Suprapubic skin (tissue), 4 donors: ENCODE measurements at places on chromosomes 12 and 14. TPM values are rescaled to one million over a fixed set of nuclear protein-coding genes. Genes with fewer than 3 reads are reported as not detected.

KRT74 gene
- 44.4 TPM for total RNA-seq

NOXRED1 gene
- total RNA-seq = 0.38 TPM

LTBP2 gene
- total RNA-seq = 30.6 TPM

SERPINA3 gene
- 91.4 TPM for total RNA-seq

RNASE7 gene
- total RNA-seq = 10.3 TPM

YARS2 gene
- 22.1 TPM for total RNA-seq

PLEKHG7 gene
- not detected for total RNA-seq

KLRD1 gene
- 1.1 TPM for total RNA-seq

B4GALNT3 gene
- total RNA-seq = 66.2 TPM

RFLNA gene
- total RNA-seq = 0.38 TPM

KRT75 gene
- total RNA-seq = 14.6 TPM

PKP2 gene
- total RNA-seq = 6.4 TPM

ASCL1 gene
- not detected for total RNA-seq

GPR137C gene
- 0.17 TPM for total RNA-seq

SLC6A15 gene
- 5.9 TPM for total RNA-seq

OR6C2 gene
- 1.3 TPM for total RNA-seq

ALDH1L2 gene
- 3.3 TPM for total RNA-seq

GRCh38 chr14:64569138-64569631 is 19.4 kb downstream of the PPP1R36 start:
- peak overlapping the region; percentile 43 for H3K27ac ChIP-seq
- peak; percentile 73 for DNase-seq
- H3K27me3 ChIP-seq = no peaks in the 10 kb centered on the region
- H3K4me3 ChIP-seq = no peak overlapping the region

- peaks cover 35% of the 10 kb centered on the region for H3K4me1 ChIP-seq
- peaks cover 8% of the 10 kb centered on the region for H3K36me3 ChIP-seq
- no peaks in the 10 kb centered on the region for H3K27me3 ChIP-seq
- no peak overlapping the region for H3K4me3 ChIP-seq
- DNase-seq = no peak
These were observed 60.0 kb downstream of the PPP2R5C start for GRCh38 chr14:101821528-101821927.

- H3K4me3 ChIP-seq = no peak overlapping the region
- H3K4me1 ChIP-seq = peaks cover 27% of the 10 kb centered on the region
- peak overlapping the region; percentile 82 for H3K27ac ChIP-seq
These were observed 54.3 kb upstream of the PPP2R5C start for GRCh38 chr14:101707068-101707842.

DNA sequence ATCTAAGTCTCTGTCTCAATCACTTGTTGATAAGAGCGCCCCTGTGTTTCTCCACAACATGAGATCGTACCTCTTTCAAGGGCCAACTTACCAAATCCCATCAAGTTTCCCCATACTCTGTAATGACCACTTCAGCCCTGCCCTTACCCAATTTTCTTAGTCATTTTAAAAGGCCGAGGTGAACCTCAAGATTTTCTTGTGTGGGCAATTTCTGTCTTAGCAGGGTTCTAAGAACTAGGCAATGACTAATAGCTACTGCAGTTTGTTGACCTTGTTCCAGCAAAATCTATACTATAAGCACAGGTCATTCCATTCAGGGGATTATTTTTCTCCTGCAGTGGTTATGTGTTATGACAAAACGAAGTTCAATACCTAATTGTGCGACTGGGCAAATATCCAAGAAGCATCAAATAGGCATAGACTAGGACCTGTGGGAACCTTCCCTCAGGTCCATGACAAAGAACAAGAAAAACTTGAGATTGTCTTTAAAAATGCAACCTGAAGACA is 359.8 kb downstream of the PCNX1 start:
- no peak overlapping the region for H3K4me3 ChIP-seq
- H3K4me1 ChIP-seq = no peaks in the 10 kb centered on the region
- H3K36me3 ChIP-seq = no peaks in the 10 kb centered on the region
- no peak overlapping the region for H3K27ac ChIP-seq

- no peak for DNase-seq
- H3K36me3 ChIP-seq = no peaks in the 10 kb centered on the region
- no peak overlapping the region for H3K4me3 ChIP-seq
- H3K27ac ChIP-seq = no peak overlapping the region
These were observed 26.5 kb upstream of the PPP1R12A start for GRCh38 chr12:79961411-79961810.

DNA sequence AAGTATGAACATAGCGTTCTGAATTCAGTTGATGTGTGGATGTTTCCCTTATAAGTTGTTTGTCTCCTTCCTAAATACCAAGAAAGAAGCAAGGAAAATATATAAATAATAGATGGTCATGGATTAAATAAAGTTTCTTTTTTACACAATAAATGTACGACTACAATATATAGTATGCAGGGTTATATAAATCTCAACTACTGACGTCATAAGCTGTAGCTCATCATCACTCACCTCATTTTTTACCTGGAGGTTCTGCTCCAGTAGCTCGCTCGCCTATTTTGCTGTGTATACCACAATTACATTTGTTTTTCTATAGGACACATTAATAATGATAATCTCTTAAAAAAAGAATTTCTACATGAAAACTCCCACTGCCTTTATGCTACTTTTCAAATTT is 109.5 kb downstream of the NTS start:
- H3K27ac ChIP-seq = no peak overlapping the region
- no peak overlapping the region for H3K4me3 ChIP-seq
- no peaks in the 10 kb centered on the region for H3K4me1 ChIP-seq
- no peak for DNase-seq

DNA sequence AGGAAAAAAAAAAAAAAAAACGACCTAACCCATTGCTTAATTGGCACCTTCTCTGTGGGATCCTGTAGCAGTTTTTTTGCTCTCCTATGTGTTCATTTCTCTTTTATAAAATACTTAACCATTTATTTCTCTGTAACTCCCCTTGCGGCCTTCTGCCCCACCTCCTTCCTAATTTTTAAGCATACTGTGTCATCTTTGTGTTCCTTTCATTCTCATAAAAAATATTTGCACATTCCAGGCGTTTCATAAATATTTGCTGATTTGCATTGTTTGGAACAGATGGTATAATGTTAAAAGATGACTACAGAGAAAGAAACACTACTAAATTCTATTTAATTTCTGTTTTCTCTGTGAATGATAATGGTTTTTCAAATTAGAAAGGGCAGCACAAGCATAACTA is 77.9 kb downstream of the NPAS3 start:
- no peak overlapping the region for H3K4me3 ChIP-seq
- no peaks in the 10 kb centered on the region for H3K27me3 ChIP-seq
- no peak overlapping the region for H3K27ac ChIP-seq
- DNase-seq = no peak
- no peaks in the 10 kb centered on the region for H3K36me3 ChIP-seq
- H3K4me1 ChIP-seq = no peaks in the 10 kb centered on the region

DNA sequence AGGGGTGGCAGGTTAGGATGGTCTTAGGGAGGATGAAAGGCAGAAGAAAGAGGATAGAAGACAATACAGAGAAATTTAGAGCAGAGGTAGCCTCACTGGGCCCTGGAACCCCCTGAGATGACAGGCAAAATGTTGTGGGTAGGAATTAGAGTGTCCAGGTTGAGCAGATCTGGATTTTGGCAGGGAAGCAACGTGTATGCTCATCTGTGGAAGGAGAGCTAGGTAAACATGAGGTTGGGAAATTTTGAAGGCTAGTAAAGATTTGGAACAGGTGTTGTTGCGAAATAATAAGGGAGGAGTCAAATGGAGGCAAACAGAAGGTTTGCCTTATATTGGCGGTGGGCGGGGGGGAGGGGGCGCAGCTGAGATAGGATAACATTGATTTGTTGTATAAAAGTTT is 5.3 kb downstream of the HSD17B6 start:
- H3K27ac ChIP-seq = no peak overlapping the region
- no peak for DNase-seq

DNA sequence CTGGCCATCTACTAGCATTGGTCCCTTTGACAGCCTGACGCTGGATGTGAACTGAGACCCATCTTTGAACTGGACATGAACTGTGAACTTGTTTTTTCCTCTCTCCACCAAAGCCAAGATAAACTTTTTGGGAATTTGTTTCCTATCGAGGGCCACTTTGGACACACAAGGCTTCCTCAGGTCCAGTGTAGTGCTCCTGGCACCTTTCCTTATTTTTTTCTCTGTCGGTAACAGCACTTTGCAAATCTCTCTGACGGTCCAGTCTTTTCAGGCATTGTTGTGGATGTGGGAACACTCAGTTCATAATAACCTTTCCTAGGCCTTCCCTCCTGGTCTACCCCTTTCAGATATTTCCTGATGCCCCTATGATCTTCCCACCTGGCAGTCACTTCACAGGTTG is 5.0 kb downstream of the KCNA1 start:
- H3K27me3 ChIP-seq = peaks cover 53% of the 10 kb centered on the region
- no peaks in the 10 kb centered on the region for H3K36me3 ChIP-seq
- H3K4me3 ChIP-seq = no peak overlapping the region

DNA sequence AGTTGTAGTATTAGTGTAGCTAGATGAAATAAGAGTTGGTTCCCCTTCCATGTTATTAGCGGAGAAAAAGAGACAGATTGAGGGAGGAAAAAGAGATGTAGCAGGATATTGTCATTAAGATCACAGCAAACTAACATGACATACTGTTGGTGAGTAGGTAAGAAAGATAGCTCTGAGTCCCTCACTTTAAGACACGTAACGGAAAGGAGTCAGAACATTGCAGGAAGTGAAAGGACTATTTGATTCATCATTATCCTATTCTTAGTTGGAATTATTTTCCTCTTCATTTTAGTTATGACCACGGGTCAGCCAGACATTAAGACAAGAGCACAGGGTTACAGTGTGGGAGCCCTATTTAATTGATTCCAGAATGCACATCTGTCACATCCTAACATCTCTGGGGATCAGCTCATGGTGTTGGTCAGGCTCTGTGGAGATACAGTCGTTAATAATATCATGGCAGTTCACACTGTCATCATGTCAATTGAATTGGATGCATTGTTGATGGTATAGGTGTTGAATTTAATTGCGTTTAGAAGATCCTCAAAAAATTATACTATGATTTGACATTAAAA is 55.0 kb downstream of the TMX1 start:
- H3K36me3 ChIP-seq = no peaks in the 10 kb centered on the region
- peak overlapping the region; percentile 54 for H3K27ac ChIP-seq

- H3K4me3 ChIP-seq = no peak overlapping the region
- no peak overlapping the region for H3K27ac ChIP-seq
- H3K4me1 ChIP-seq = peaks cover 20% of the 10 kb centered on the region
- H3K36me3 ChIP-seq = no peaks in the 10 kb centered on the region
These were observed 164.6 kb downstream of the GCH1 start for GRCh38 chr14:54738009-54738408.

DNA sequence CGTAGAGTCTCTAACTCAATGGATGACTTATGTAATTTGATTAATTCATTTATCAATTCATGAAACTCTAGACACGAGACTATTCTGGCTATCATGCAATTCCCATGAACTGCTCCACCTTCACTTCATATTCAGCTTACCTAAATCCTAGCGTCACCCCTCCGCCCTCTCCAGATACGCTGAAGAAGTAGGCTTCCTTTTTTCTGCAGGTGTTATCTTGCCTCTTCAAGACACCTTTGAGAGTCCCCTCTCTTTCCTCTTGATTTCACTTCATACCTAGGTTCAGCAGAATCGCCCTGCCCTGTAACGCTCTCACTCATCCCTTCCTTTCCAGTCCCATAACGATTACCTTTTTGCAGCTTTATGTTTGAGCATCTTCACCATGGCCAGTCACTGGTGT is 4.0 kb upstream of the RNASE4 start:
- H3K4me1 ChIP-seq = peaks cover 25% of the 10 kb centered on the region
- H3K4me3 ChIP-seq = no peak overlapping the region
- no peaks in the 10 kb centered on the region for H3K36me3 ChIP-seq
- no peak for DNase-seq

DNA sequence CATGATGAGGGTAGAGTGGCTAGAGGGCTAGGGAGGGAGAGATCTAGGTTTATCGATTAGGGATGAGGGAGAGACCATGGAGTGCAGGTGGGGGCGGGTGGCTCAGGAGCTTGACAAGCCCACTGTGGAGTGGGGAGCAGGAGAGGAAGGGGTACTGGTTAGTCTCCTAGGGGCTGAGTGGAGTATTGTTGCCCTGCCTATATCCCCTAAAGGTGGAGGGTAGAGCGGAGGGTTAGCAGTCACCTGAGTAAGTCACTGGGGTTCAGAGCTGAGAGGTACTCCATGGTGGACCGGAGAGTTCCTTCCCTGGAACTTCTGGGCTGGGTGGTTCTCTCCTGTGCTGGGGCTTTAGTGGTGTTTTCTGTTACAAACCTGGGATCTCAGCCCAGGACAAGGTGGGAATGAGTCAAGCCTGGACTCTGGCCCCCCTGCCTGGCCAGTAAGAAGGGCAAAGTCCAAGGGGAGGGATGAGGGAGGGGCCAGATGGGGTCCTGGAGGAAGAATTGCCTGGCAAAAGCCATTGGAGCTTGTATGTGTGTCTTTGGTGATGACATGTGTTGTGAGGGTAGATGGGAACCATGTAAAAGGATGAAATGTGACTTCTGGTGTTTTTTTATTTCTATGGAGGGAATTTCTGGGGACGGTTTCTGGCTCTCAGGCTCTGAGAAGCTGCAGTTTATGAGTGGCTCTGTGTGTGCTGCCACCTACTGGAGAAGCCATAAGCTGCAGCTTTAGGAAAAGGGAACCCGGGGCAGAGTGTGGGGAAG is at the start of gene CIDEB:
CIDEB (minus strand) TSS at position 403 of the 767 bp plus-strand sequence; CDS start at position 284, 119 bp downstream.
- H3K27me3 ChIP-seq = no peaks in the 10 kb centered on the region
- DNase-seq = no peak

GRCh38 chr12:9027161-9028059 is 38.1 kb downstream of the KLRG1 start:
- H3K4me1 ChIP-seq = no peaks in the 10 kb centered on the region
- no peak overlapping the region for H3K27ac ChIP-seq
- H3K4me3 ChIP-seq = no peak overlapping the region
- no peaks in the 10 kb centered on the region for H3K36me3 ChIP-seq
- no peaks in the 10 kb centered on the region for H3K27me3 ChIP-seq

- H3K27ac ChIP-seq = no peak overlapping the region
- peaks cover 41% of the 10 kb centered on the region for H3K4me1 ChIP-seq
- H3K36me3 ChIP-seq = no peaks in the 10 kb centered on the region
- H3K27me3 ChIP-seq = no peaks in the 10 kb centered on the region
These were observed 122.2 kb downstream of the DAAM1 start for GRCh38 chr14:59310633-59311032.

GRCh38 chr12:67666605-67667004 is 18.1 kb downstream of the DYRK2 start:
- no peaks in the 10 kb centered on the region for H3K36me3 ChIP-seq
- peaks cover 23% of the 10 kb centered on the region for H3K4me1 ChIP-seq
- H3K27me3 ChIP-seq = no peaks in the 10 kb centered on the region
- no peak for DNase-seq

DNA sequence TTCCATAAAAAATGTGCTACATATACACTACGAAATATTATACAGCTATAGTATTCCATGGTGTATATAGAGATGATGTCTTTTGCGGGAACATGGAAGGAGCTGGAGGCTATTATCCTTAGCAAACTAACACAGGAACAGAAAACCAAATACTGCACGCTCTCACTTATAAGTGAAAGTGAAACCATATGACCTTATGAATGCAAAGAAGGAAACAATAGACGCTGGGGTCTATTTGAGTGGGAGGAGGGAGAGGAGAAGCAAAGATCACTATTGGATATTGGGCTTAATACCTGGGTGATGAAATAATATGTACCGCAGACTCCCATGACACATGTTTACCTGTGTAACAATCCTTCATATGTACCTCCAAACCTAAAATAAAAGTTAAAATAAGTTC is 142.8 kb downstream of the LRFN5 start:
- no peak overlapping the region for H3K27ac ChIP-seq
- DNase-seq = no peak
- H3K4me1 ChIP-seq = no peaks in the 10 kb centered on the region
- no peaks in the 10 kb centered on the region for H3K27me3 ChIP-seq
- H3K36me3 ChIP-seq = no peaks in the 10 kb centered on the region
- peak overlapping the region; percentile 38 for H3K4me3 ChIP-seq
